Right cardiac atrium (tissue), 5 donors: ENCODE measurements at places on chromosomes 5 and 9.
A peak's percentile ranks its signal among the peaks of the same experiment; 100 is the strongest.

DNA sequence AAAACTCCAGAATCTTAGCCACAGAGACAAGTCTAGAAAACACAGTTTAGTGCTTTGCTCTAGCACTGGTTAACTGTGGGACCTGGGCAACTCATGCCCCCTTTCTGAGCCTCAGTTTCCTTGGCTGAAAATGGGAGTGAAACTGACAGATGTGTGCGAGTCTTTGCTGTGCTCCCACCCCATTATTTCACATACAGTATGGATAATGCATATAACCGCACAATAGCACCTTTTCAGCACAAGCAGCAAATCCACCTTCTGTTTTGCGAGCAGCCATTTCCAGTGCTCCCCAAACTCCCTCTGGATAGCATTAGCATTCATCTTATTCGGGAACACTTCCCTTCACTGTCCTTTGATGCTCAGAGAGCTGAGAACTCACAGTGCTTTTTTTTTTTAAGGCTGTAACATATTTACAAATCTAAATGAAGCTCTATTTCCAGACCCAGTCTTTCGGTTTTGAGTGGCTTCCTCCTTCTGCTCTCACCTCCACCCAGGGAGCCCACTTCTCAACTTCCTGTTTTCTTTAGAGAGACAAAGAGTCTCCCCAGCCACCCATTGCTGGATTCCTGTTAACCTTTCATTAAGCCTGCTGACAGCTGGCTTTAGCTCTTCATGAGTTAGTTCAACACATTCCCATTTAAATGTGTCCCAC lies 49.2 kb downstream of the TIMD4 start:
- DNase-seq = no peak

DNA sequence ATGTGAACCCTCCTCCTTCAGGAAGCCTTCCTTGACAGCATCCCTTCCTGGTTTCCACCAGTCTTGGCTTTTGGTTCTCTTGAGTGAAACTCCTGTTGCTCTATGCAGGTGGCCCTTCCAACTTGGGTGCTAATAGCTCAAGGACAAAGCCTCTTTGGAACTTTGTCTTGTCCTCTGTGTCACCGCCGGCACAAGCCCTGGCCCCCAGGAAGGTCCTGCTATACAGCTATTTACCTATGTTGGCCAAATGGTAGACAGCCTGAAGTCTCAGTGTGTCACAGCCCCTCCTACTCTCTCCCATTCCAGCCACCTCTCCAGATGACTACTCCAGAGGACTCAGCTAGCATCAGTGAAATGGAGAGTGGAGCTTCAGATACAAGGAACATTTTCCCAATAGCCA lies 94.7 kb upstream of the ZNF618 start:
- DNase-seq = no peak

DNA sequence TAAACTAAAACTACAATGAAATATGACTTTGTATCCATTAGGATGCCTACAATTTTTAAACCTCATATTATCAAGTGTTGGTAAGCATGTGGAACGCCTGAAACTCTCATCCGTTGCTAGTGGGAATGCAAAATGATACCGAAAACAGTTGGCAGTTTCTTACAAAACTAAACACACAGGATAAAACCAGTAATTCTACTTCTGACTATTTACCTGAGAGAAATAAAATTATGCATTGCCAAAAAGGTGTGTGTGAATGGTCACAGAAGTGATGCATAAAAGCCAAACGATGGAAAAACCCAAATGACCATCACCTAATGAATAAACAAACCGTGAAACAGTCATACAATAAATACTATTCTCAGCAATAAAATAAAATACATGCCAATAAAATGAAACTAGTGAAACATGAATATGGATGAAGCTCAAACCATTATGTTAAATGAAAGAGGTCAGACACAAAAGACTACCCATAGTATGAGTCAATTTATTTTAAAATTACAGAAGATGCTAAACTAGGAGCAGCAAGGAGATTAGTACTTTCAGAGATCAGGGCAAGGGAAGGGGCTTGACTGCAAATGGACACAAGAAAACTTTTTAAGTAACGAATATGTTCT lies 13.4 kb downstream of the AUH start:
- DNase-seq = no peak

DNA sequence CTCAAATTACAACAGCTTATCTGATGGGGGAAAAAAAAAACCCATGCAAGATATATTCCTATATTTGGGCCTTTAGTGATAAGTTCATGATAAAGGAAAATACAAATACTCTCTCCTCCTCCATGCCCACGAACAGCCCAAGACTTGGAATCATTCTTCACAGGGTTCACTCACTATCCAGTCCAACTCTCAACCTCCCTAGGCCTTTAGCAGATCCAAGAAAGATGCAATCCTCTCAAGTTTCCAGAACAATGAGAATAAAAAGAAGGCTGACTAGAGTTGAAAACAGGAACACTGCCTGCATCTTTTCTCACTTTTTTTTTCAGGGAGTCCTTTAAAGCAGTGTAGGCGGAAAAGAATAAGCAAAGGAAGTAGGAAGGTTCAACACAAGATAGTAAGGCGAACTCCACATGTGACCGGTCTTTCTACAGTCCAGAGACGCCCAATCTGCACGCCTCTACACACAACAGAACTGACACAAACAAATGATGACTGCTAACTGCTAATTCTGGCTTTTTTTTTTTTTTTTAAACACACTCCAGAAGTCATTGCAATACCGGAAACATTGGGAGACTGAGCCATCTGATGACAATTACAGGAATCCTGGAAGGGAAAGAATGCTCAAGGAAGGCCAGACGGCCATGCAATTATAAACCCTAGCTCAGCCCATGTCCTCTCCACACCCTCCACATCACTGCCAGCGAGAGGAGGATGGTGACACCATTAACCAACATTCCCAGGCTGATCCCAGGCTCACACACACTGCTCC lies 75.4 kb downstream of the BNC2 start:
- DNase-seq = peak; percentile 74

DNA sequence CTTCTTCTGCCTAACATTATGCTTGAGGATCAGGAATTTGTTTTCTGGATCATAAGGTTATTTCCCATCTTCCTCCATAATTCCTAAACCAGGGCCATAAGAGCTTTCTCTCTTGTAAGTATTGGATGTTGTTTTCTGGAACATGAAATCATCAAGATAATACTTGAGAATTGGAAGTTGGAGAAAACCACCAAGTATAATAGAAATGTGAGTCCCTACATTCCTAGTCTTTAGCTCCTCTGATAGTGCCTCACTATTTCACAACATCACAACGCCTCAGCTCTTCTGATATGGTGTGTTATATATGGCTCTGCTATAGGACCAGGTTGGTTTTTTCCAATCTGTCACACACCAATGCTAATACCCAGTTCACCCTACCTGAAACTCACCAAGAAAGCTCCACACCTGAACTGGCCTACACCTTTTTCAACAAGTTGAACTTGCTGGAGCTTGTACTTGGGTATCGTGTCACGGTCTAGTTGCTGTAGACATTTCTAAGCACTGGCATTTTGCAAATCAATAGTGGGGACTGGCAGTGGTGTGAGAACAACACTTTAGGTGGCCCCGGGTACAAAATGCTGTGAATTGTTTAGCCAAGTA lies 141.1 kb downstream of the ACTBL2 start:
- no peak for DNase-seq
